Mesothelial cell of epicardium (in vitro differentiated cells): ENCODE measurements at places on chromosomes 11 and 22.

DNA sequence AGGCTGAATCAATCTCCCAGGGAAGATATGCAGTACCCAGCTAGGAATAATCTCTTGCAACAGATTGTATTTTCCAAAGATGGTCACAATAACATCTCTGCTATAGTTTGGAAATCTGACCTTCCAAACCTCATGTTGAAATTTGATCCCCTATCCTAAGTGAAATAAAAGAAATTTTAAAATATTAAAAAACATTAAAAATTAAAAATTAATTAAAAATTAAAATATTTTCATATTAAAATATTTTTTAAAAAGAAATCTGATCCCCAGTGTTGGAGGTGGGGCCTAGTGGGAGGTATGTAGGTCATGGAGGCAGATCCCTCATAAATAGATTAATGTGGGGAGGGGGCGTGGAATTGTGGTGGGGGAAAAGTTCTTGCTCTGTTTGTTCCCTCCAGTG, 79.7 kb downstream of the FAM168A start:
- DNase-seq, result no peak

GRCh38 chr11:81377418-81377817, 1356.2 kb downstream of the FAM181B start:
- no peak for DNase-seq

DNA sequence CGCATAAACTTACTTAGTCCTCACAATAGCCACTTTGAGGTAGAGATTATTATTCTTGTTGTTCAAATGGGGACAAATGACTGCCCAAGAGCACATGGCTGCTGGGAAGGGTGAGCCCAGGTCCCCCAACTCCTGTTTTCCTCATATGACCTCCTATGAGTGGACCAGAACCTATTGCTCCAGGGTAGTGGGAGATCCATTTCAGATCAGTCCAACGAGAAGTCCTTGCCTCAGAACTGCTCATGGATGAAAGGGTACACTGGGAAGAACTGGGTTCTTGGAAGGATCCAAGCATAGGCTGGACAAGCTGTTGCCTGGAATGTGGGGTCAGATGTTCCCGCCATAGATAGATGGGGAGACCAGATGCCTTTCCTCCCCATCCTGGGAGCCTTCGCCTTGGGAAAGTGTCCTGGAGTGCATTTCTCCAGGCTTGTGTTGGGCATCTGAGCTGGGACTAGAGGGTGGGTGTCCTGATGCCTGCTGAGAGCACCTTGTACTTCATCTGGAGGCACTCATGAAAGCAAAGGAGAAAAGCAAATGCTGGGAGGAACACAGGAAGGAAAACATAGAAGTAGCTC, 146.3 kb upstream of the B3GAT1 start:
- no peak for DNase-seq

DNA sequence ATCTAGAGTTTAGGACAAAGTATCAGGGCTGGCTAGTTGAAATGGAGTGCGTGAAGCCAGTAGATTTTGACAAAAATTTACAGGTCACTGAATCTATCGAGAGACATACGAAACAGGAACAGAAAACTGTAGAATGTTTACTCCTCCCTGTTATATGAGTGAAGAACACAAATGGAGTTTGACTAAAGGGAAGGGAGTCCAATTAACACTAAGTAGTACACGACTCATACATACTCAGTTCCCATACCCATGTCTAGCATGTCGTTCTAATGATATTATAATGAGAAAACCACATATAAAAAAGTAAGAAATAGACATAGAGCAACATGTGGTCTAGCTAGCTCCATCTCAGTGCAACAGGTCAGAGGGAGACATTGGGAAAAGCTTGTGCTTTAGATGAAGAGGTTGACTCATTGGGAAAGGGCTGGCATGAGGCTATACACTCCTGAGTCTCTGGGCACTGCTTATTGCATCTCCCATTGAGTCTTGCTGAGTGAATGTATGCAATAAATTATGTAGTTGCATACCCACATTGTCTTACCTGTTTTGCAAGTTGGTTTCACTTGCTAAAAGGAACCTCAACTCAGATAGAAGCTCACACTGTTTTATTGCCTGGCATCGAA, 43.5 kb downstream of the CD44 start:
- DNase-seq, result no peak

DNA sequence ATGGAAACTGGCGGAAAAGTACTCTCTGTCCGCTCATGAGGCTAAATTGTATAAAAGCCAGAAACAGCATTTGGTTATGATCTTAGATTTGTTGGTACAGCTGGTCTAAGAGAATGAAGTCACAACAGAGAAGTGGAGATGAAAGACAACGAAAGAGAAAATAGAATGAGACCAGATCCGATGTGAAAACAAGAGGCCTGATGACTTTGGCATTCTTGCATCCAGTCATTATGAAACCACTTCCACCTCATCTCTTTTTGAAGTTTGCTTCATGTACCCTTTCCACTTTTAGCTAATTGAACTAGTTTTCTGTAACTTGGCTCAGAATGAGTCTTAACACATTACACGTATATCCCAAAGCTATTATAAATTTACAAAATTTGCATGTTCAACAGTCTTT, 1431.7 kb downstream of the LRRC4C start:
- no peak for DNase-seq

GRCh38 chr11:108496643-108497256, 1.4 kb downstream of the POGLUT3 start:
- no peak for DNase-seq

DNA sequence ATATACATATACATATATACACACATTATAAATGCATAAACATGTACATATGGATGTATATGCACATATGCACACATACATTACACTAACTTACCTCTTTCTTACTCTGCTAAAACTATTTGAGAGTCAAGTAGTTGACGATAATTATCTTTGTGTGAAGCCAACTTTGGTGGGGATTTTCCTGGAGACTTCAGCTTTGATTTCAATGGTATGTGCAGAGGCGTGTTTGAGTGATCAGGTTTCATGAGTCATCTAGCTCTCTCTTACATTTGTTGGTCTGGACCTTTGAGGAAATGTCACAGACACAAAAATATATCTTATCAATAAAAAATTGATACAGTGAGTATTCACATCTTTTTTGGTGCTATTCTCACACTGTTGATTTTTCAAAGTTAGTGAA, 769.1 kb upstream of the LUZP2 start:
- no peak for DNase-seq

- DNase-seq, result no peak
These were observed 2.7 kb downstream of the CDC42BPG start for GRCh38 chr11:64841592-64842365.

DNA sequence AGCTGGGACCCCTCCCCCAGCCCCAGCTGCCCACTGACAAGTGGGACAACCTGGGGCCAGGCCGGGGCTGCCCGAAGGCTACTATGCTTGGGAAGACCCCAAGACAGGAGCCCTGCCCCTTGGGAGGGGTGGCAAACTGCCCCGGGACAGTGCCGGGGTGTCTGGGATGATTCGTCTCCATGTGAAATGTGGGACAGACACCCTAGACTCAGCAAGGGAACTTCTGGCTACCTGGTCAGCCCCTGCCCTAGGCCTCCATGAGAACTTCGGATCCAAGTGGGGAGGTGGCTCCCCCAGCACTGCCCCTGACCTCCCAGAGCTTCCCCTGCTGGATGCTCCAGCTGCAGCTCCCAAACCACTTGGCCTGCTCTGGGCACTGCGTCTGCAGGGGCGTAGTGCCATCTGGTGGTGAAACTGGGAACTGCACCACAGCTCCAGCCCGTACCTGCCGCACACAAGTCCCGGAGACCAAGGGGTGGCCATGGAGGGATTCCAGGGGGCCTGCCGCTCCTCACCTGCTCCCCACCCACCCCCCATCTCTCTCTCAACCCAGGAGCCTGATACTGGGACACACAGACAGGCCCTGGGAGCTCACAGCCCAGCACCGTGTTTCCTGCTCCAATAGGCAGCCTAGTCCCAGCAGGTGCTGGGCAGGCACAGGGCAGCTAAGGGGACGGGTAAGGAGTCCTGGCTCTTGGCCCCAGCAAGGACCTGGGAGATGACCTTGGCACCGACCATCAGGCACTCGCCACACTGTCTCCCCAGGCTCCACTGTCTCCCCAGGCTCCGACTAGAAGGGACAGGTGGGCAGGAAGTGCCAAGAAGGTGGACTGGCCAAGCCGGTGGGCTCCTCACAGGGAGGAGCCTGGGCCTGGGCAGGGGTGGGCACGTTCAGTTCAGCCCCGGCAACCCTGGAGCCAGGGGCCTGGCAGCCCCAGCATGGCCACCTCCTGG, 194.1 kb downstream of the IGLL1 start:
- peak; percentile 95 for DNase-seq

DNA sequence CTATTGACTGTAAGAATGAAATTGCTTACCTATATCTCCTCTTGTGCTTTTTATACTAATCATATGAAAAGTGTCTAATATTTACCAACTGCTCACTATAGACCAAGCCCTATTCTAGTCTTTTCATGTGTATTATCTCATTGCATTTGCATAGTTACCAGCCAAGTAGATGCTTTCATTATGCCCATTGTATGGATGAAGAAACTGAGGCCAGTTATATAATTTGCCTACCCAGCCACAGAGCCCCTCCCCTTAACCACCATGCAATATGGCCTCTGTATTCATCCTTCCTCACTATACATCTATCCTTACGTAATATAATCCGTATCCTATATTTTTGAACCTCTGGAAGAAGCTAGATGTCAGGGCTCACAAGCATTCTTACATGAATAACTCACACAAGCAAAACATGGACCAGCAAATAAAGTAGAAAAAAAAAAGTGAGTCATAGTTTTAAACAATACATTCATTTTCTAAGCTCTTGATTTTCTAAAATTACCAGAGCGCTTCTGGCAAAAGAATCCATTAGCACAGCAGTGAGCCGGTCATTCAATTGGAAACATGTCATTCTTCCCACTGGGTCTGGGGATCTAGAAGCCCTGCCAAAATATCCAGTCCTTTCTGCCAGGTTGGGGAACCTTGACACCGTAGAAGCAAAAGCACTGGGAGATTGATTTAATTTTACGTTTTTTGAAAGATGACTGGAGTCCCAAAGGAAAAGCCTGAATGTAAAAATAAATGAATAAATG, 80.0 kb downstream of the C11orf91 start:
- DNase-seq, result no peak

- DNase-seq, result no peak
These were observed 5.2 kb upstream of the BID start for GRCh38 chr22:17779286-17780115.

DNA sequence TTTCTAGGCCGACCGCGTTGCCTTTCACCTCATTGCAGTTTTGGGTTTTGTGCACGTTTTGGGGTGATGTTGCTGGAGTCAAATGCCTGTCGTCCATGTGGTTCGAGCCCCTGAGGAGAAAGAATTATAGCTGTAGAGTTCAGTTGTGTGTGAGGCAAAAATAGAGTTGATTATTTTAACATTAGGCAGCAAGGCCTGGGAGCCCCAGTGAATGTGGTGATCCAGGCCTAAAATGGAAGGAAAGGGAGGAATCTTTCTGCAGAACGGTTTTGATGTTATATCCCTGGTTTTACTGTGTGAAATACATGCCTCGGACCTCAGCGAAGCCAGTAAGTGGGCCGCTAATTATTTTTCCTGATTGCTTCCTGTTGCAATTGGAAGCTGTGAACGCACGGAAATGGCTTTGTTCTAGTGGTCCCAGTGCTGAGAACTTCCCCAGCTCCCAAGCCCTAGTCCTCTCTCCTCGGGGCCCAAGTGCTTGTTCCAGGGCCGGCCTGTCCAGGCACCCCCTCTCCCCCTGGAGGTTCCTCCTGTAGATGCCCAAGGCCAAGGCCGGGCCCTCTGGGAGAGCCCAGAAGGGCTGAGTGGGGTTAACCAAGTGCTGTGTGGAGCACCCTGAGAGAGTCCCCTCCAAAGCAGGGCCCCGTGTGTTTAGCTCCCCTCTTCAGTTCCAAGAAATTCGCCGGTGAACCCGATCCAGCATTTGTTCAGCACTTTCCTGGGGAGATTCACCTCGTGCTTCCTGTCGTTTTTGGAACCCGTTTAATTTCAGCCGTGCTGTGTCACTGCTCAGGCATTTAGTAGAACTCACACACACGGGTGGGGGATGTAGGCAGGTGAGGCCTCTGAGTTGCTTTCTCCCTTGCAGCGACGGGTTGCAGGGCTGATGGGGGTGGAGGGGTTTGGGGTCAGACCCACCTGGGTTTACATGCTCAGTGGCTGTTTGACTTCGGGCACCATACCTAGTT, 2.1 kb downstream of the LRP5 start:
- no peak for DNase-seq

DNA sequence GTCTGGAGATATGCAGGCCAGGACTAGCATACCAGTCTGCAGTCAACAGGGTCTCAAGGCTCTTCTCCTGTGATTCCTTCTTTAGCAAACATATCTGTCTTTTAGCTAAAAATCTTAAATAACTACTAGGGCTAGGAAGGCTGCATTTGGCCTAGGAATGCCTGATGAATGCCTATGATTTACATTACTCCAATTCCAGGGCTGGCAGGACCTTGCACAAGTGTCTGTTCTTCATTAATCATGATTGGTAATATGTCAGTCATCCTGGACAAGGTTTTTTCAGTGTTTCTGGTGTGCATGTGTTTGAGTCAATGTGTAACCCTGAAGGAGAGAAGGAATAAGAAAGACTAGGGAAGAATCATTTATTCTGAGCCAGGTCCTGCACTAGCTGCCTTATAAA, 280.5 kb upstream of the NARS2 start:
- DNase-seq, result no peak

DNA sequence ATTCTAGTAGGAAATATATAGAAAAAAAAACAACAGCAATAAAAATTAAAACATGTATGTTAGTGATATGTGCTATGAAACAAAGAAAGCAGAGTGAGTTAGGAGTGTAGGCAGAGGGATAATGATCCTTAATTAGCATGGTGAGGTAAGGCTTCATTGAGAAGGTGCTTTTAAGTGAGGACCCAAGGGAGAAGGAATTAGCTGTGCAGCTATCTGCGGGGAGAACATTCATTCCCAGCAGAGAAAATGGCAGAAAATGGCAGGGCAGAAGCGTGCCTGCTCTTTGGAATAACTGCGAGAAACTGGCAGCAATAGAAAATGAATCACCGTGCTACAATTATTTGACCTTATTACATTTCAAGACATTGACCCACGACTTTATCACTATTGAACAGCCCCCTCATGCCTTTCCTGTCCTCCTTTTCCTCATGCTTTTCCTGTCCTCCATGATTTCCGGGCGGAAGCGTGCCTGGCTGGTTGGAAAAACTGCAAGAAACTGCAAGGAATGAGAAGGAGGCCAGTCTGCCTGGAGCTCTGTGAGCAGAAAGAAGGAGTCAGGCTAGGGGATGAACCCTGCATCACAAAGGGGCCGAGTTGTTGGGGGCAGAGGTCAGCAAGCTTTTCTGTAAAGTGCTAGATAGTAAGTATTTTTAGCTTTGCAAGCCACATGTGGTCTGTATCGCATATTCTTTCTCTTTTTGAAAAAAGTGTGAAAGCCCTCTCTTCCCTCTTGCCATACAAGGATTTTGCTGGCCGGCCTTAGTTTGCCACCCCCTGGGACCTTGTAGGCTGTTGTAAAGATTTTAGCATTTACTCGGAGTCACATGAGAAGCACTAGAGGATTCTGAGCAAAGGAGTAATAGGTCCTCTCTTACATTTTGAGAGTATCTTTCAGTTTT, 37.1 kb upstream of the SWAP70 start:
- DNase-seq, result no peak

GRCh38 chr11:118076754-118077281, at the start of gene TMPRSS4:
Gene TMPRSS4, plus strand, starts transcription at chr11:118077078. Its CDS starts 225 bp downstream, at chr11:118077303.
- no peak for DNase-seq

- DNase-seq, result no peak
These were observed 9.5 kb downstream of the C1QTNF6 start for GRCh38 chr22:37178350-37179125.

GRCh38 chr22:47782328-47783075, 1020.1 kb downstream of the TBC1D22A start:
- peak; percentile 25 for DNase-seq
